ENCODE measurements at places on chromosomes 7 and 10.

GRCh38 chr7:78638364-78638763, 815.1 kb downstream of the MAGI2 start:
- no peak for DNase-seq

GRCh38 chr7:28823582-28823981, 134.5 kb downstream of the TRIL start:
- DNase-seq, result no peak

DNA sequence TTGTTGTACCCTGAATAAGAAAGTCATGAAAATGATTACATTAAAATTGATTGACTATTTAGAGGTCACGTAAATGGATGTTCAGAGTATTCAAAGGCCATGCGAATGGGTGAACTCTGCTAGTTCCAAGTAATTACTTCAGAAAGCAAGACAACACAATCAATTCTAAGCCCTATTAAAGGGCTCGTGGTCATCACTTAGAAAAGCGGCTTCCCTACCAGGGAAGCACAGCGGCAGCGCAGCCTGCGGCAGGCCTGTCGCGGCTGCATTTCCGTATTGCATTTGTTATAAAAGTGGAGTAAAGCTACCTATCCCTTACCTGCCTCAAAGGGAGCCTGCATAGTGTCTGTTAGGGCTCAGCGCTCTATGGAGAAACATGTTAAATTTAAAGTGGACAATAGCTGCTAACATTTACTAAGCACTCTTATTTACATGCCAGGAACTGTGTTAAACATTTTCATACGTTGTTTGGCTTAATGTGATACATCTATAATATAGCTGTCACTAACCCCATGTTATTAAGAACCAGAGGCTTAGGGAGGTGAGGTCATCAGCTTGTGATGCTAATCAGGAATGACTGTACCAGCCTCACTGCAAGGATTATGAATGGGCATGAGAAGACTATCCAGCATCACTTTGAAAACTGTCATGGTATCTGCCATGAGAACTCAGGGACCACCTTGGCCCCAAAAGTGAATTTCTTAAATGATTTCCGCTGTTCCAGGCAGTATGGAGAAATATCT, 187.5 kb downstream of the CELF2 start:
- no peak for DNase-seq

DNA sequence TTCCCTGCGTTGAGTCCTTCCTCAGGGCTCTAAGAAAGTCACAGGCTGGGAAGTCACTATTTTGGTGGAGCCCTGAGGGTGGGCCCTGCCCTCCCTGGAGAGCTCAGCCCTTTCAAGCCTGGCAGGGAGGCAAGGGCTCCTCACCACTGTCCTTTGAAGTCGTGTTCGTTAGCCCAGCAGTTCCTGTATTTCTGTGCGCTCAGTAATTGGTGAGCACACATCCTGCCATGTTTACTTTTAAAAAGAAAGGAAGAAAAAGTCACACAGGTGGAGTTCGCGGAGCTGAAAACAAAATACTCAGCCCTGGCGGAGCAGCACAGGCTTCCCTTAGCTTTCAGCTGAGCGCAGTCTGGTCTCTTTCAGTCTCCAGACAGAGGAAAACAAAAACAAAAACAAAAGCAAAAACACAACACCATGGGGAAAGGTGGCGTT, 37.1 kb downstream of the PRKCQ start:
- no peak for DNase-seq

DNA sequence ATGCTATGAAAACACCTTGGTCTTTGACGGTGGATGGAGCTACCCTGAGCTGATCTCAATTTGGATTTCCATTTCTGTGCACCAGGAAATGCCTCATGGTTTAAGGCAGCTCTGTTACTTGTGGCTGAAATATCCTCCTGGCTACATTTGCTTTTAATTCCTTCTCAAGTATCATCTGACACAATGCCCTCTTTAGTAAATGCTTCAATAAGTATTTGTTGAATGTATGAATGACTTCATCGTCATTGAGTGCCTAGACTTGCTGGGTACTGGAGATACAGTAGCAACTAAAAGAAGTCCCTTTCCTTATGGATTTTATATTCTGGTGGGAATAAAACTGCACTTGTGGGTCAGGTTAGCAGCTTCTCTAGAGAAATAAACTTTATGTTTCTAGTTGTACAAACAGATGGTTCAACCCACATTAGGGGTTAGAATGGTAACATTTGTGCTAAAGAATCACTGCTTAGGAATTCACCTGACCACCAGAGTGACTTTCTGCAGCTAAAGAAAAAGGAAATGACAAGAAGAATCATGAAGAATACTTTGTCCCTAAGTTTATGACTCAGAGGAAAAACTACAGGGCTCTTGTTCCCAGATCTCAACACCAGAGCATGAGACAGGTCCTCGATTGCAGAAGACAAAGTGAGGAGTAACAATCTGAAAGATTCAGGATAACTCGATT, 21.8 kb upstream of the SMNDC1 start:
- DNase-seq, result no peak

DNA sequence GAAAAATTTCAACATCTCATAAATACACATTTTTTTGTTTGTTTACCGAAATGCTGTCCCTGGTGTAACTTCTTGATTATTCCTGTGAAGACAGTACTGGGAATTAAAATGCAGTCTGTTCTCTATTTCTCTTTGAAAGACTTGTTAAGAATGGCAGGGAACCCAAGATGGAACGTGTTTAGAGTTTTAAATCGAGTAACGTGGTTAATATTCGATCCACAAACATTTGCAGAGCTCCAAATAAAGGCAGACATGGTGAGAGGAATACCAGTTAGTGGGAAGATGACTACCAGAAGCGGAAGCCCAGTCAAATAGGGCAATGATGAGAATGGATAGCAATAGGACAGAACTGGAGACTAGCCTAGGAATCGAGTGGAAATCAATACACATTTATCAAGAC, 6.7 kb downstream of the PON3 start:
- no peak for DNase-seq

- no peak for DNase-seq
Observed at GRCh38 chr7:151107882-151108281, 21.6 kb downstream of the AGAP3 start.

Data from stimulated activated CD8-positive, alpha-beta memory T cell treated with anti-CD3 and anti-CD28 coated beads, Interleukin-15, amount 100 ng/mL, for 1 hour (primary cell).